ENCODE measurements at places on chromosomes 2 and 18.

- H3K4me1 ChIP-seq = no peaks in the 10 kb centered on the region
- no peak overlapping the region for H3K4me3 ChIP-seq
- H3K27ac ChIP-seq = no peak overlapping the region
- no peaks in the 10 kb centered on the region for H3K36me3 ChIP-seq
- no peaks in the 10 kb centered on the region for H3K27me3 ChIP-seq
These were observed 64.8 kb downstream of the TNFRSF11A start for GRCh38 chr18:62389761-62390481.

GRCh38 chr2:198097630-198098029 is 293.2 kb downstream of the PLCL1 start:
- H3K36me3 ChIP-seq = no peaks in the 10 kb centered on the region
- H3K4me3 ChIP-seq = no peak overlapping the region
- 0 out of 2 replicates have a peak, but pooled peaks cover 17% of the 10 kb centered on the region for H3K27me3 ChIP-seq
- H3K4me1 ChIP-seq = no peaks in the 10 kb centered on the region

DNA sequence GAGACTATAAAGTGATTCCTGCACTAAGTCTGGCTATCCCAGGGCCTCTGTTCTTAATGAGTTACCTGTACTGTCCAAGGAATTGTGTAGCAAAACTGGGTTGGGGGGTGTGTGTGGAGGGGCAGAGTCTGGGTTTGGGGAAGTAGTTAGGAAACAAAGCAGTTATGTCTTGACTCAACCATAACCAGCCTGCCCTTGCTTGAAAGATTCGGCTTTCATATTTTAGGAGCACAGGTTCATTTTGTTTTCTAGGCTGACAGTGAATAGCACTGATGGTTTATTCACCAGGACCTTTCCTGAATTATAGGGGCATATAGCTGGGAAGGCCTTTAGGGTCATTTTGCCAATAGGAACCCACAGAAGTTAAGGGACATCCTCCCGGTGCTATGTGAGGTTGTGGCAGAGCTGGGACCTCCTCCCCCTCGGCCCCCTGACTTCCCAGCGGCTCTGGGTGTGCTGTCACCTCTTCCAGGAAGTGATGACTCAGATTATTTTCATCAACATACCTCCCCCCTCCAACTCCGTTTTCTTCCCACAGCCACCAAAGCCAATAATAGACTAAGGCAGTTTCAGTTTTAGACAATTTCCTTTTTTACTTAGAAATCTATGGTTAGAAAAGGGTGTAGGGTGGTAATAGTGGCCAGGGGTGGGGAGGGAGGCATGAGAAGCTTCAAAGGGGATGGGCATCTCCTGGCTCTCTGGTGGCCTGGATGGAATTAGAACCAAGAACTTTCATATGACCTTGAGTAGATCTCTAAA is 44.8 kb downstream of the SETBP1 start:
- H3K27ac ChIP-seq = no peak overlapping the region
- DNase-seq = no peak
- no peaks in the 10 kb centered on the region for H3K36me3 ChIP-seq

DNA sequence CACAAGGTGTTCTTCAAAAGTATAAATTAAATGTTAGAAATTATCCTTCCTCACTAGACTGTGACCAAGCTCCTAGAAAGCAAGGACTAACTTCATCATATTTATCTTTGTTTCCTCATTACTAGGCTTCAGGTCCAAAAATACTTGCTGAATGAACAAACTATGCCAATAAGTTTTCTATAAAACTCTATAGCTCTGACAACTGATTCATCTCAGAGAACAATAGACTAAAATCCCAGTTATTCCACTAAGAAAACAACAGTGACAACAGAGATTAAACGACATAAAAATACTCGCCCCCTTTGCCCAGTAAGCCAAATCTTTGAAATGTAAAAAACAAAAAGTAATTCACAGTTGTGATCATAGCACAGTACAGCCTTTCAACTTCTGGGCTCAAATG is 13.6 kb downstream of the TLK1 start:
- peaks cover 4% of the 10 kb centered on the region for H3K4me1 ChIP-seq
- no peaks in the 10 kb centered on the region for H3K27me3 ChIP-seq
- H3K36me3 ChIP-seq = no peaks in the 10 kb centered on the region
- no peak overlapping the region for H3K4me3 ChIP-seq
- no peak overlapping the region for H3K27ac ChIP-seq

- no peak overlapping the region for H3K4me3 ChIP-seq
- H3K27me3 ChIP-seq = no peaks in the 10 kb centered on the region
- H3K4me1 ChIP-seq = peaks cover 6% of the 10 kb centered on the region
- DNase-seq = no peak
These were observed 11.0 kb upstream of the ALPK2 start for GRCh38 chr18:58639751-58640427.

- H3K27me3 ChIP-seq = no peaks in the 10 kb centered on the region
- no peak for DNase-seq
- H3K4me3 ChIP-seq = no peak overlapping the region
- no peaks in the 10 kb centered on the region for H3K4me1 ChIP-seq
- no peaks in the 10 kb centered on the region for H3K36me3 ChIP-seq
These were observed 98.0 kb upstream of the MGAT4A start for GRCh38 chr2:98828793-98829371.

DNA sequence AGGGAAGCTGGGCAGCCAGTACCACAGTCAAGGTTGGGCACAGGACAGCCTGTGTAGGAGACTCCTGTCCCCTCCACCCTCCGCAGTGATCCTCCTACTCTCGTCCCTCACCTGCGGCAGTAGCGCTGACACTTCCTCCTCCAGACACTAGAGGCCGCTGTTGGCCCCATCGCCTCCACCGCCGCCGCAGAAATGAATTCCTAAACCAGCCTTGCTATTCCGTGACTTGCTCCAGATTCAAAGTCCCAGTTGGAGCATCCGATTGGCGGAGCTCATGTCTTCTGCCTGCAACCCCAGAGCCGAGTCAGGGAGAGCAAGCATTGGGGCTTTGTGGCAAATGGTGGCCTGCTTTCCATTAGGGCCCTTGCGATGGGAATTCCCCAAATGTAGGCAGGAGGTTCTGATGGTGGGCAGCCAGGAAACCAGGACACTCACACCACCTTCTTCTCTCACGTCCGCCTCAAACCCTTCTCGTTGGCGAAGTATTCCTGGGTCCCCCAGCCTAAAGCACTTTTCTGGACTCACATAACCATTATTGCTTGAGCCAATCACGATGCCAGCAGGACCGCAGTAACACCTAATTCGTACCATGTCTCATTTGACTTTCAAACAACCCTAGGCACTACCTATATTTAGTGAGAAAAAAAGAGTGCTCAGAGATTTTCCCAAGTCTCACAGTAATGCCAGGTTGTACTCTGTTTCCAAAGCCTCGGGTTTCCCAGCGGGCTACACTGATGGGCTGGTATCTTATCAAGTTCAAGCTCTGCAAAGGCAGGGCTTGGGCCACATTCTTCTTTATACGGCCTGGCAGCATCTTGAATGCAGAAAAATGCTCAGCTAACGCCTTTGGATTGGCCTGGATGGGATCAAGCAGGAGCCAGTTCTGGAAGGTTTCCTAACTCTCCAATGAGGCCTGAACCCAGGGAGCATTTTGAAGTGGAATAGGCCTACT is 1.2 kb upstream of the DNAJB2 start:
- H3K4me1 ChIP-seq = peaks cover 43% of the 10 kb centered on the region
- no peaks in the 10 kb centered on the region for H3K36me3 ChIP-seq
- peak overlapping the region; percentile 42 for H3K4me3 ChIP-seq
- DNase-seq = peak; percentile 54
- peak overlapping the region; percentile 82 for H3K27ac ChIP-seq
- H3K27me3 ChIP-seq = no peaks in the 10 kb centered on the region

DNA sequence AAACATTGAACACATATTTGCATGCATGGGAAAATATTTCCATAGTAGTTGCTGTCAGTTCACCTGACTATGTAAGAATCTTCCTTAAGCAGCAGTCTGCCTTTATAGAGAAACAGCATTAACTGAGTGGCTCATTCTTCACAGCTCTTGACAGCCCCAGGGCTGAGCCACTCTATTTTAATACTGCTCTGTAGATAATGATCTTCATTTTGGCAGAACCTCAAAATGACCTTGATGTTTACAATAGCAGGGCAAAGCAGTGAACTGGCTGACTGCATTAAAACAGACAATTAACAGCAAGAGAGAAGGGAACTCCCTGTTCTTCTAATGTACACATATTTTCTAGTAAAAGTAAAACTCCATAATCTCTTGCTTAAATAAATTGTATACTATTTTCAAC is 580.6 kb upstream of the SOX11 start:
- H3K4me1 ChIP-seq = no peaks in the 10 kb centered on the region
- no peak overlapping the region for H3K27ac ChIP-seq
- no peak overlapping the region for H3K4me3 ChIP-seq
- no peak for DNase-seq
- no peaks in the 10 kb centered on the region for H3K27me3 ChIP-seq

DNA sequence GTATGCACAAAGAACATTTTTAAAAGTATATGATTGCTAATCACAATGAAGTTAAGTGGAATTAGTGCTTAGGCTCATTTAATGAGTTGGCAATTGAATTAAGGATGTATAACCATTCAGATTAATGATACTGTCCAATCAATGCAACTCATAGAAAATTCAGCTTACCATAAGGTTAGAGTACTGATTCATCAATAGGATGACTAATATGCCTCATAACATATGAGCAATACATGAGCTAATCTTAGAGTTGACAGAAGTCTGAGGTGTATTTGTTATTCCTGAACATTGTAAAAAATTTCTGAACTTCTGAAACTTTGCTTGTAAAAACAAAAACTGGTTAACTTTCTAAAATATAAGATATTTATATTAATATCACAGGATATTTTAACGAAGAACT is 118.3 kb upstream of the NETO1 start:
- no peak for DNase-seq
- H3K36me3 ChIP-seq = no peaks in the 10 kb centered on the region
- H3K4me3 ChIP-seq = no peak overlapping the region
- H3K27ac ChIP-seq = no peak overlapping the region
- no peaks in the 10 kb centered on the region for H3K27me3 ChIP-seq
- H3K4me1 ChIP-seq = no peaks in the 10 kb centered on the region

- no peaks in the 10 kb centered on the region for H3K36me3 ChIP-seq
- H3K27ac ChIP-seq = no peak overlapping the region
- no peaks in the 10 kb centered on the region for H3K27me3 ChIP-seq
- no peak for DNase-seq
- no peaks in the 10 kb centered on the region for H3K4me1 ChIP-seq
- no peak overlapping the region for H3K4me3 ChIP-seq
These were observed 24.8 kb downstream of the TTC27 start for GRCh38 chr2:32652555-32653209.

DNA sequence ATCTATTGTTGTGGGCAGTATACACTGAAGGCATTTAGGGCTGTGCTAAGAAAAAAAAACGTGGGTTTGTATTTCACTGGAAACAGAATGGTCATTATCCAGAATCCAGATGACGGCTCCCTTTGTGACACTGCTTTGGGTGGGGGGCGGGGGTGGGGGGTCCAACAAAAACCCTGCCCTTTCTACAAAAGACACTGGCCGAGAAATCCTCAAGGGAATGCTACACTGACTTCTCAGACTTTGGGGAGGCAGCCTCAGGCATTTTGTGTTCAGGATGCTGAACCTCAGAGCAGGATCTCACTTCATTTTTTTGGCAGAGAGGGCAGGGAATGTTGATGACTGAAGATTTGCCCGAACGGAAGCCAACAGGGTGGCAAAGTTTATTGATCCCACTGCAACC is 417.1 kb downstream of the HRH4 start:
- H3K27me3 ChIP-seq = no peaks in the 10 kb centered on the region
- no peak for DNase-seq
- H3K36me3 ChIP-seq = no peaks in the 10 kb centered on the region
- no peaks in the 10 kb centered on the region for H3K4me1 ChIP-seq

DNA sequence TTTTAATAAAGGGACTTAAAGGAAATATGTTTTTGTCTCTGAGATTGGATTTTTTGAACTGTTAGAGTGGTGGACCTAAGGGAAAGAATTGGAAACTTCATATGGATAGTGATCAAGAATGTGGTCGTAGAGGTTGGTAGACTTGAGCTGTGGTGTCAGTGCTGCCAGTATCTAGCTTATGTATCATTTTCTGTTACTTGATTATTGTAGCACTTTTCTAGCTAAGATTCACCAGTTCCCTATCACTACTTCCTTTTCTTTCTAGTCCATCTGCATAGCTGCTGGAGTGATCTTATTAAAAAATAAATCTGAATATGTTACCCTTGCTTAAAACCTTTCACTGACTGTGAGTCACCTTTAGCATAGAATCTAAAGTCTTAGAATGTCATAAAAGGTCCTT is 6.0 kb downstream of the ACVR2A start:
- H3K4me1 ChIP-seq = peaks cover 5% of the 10 kb centered on the region
- H3K36me3 ChIP-seq = no peaks in the 10 kb centered on the region
- no peaks in the 10 kb centered on the region for H3K27me3 ChIP-seq
- no peak for DNase-seq
- H3K4me3 ChIP-seq = no peak overlapping the region

DNA sequence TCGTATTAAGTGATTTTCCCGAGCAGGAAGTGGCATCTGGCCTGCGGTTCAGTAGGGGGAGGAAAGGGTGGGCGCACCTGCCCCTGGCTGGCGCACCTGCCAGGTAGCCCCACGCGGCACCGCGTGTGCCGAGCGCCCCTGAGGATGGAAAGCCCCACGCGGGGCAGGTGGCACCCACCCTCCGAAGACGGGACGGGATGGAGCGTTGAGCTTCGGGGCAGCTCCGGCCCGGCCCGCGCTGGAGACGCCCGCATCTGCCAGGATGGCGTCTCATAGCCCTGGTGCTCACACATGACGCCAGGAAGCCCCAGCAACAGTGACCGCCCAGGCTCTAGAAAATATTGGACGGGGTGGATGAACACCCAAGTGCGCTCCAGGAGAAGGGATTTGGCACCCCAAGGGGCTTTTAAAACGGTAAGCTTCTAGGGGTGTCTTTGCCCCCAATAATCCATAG is 2.5 kb upstream of the NFATC1 start:
- H3K36me3 ChIP-seq = no peaks in the 10 kb centered on the region
- peaks cover 33% of the 10 kb centered on the region for H3K4me1 ChIP-seq
- H3K27me3 ChIP-seq = no peaks in the 10 kb centered on the region
- peak overlapping the region; percentile 59 for H3K4me3 ChIP-seq
- H3K27ac ChIP-seq = peak overlapping the region; percentile 57

- no peaks in the 10 kb centered on the region for H3K36me3 ChIP-seq
- H3K27me3 ChIP-seq = no peaks in the 10 kb centered on the region
- peaks cover 16% of the 10 kb centered on the region for H3K4me1 ChIP-seq
- DNase-seq = no peak
- H3K27ac ChIP-seq = no peak overlapping the region
These were observed 972 bp upstream of the COBLL1 start for GRCh38 chr2:164842624-164842966.

GRCh38 chr2:290090-290722 is 2.3 kb upstream of the ALKAL2 start:
- no peak overlapping the region for H3K27ac ChIP-seq
- H3K4me1 ChIP-seq = no peaks in the 10 kb centered on the region
- no peaks in the 10 kb centered on the region for H3K36me3 ChIP-seq
- H3K4me3 ChIP-seq = no peak overlapping the region

- H3K27me3 ChIP-seq = no peaks in the 10 kb centered on the region
- H3K36me3 ChIP-seq = no peaks in the 10 kb centered on the region
- H3K27ac ChIP-seq = no peak overlapping the region
- H3K4me3 ChIP-seq = no peak overlapping the region
- H3K4me1 ChIP-seq = no peaks in the 10 kb centered on the region
These were observed 123.0 kb downstream of the MTX2 start for GRCh38 chr2:176392249-176392648.
